ENCODE measurements at places on chromosomes 16 and 17. TPM values are rescaled to one million over a fixed set of nuclear protein-coding genes. Genes with fewer than 3 reads are reported as not detected.

- H3K4me1 ChIP-seq = no peaks in the 10 kb centered on the region
- no peak overlapping the region for H3K27ac ChIP-seq
- peaks cover 39% of the 10 kb centered on the region for H3K27me3 ChIP-seq
- no peaks in the 10 kb centered on the region for H3K36me3 ChIP-seq
Measured at GRCh38 chr17:36459601-36460000, 26.9 kb upstream of the ZNHIT3 start.

- H3K4me1 ChIP-seq = peaks cover 35% of the 10 kb centered on the region
- no peaks in the 10 kb centered on the region for H3K27me3 ChIP-seq
- no peak overlapping the region for H3K27ac ChIP-seq
- no peak for DNase-seq
- H3K36me3 ChIP-seq = no peaks in the 10 kb centered on the region
- H3K4me3 ChIP-seq = no peak overlapping the region
Measured at GRCh38 chr17:65550075-65550662, 11.3 kb downstream of the AXIN2 start.

DNA sequence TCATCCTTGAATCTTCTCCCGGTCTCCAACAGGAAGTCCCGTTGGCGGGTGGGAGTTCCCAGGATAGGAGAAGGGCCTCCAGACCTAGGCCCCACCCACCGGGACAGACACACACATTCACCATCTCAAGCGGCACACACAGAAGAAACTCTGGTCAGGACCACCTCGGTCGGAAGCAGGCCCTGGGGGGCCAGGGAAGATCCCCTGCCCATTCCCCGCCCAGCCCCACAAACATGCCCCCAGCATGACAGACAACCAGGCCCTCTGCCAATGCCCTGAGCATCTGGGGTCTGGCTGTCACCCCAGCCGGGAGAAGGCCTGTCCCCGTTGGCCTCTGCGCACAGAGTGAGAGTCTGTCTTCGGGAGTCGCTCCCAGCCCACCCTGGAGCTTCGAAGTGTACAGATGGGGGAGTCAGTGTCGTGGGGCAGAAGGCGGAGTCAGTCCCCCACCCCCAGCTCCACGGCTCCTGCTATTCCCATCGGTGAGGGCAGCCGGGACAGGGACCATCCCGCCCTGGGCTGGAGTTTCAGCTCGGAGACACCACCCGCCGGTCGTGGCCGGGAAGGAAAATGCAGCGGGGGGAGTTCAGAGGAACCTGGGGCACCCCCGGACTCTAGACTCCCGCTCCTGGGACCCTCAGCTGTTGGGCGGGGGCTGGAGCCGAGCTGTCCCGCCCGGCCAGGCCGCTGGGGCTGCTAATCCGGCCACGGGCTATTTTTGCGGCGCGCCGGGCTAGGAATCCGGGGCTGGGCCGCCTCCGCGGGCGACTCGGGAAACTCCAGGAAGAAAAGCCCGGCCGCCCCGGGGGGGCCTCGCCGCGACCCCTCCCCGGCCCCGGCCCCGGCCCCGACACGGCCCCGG, 660 bp downstream of the RHBDF1 start:
- no peaks in the 10 kb centered on the region for H3K27me3 ChIP-seq
- peaks cover 39% of the 10 kb centered on the region for H3K4me1 ChIP-seq
- peak overlapping the region; percentile 87 for H3K27ac ChIP-seq
- no peaks in the 10 kb centered on the region for H3K36me3 ChIP-seq
- peak overlapping the region; percentile 60 for H3K4me3 ChIP-seq

DNA sequence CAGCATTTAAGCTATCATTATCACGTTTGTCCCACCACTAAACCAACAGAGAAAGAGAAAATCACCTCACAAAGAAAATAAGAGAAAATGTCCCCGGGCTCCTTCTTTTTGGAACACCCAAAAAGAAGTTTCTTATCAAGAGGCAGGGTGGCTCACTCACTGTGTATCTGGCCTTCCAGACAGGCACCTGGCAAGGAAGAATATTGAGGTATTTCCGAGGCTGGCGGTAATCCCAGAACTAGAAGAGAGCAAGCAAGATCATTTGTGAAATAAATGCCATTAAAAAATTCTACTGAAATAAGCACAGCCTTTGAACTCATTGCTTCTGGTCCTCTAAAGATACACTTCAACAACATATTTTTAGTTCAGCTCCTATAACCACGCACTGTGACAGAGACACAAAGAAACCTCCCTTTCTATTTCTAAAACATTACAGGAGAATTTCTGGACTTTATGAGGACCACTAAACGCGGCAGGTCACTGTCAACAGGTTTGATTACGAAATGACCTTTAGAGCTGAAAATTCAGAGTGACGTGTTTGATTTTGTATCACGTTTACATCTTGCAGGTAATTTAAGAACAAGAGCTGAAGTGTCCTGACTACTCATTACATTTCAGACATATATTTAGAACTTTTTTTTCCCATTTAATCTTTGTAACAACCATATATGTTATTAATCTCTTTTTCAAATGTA, 61.0 kb downstream of the WDR59 start:
- no peak overlapping the region for H3K4me3 ChIP-seq
- no peaks in the 10 kb centered on the region for H3K27me3 ChIP-seq
- H3K36me3 ChIP-seq = no peaks in the 10 kb centered on the region
- no peak for DNase-seq
- H3K27ac ChIP-seq = no peak overlapping the region
- H3K4me1 ChIP-seq = no peaks in the 10 kb centered on the region

DNA sequence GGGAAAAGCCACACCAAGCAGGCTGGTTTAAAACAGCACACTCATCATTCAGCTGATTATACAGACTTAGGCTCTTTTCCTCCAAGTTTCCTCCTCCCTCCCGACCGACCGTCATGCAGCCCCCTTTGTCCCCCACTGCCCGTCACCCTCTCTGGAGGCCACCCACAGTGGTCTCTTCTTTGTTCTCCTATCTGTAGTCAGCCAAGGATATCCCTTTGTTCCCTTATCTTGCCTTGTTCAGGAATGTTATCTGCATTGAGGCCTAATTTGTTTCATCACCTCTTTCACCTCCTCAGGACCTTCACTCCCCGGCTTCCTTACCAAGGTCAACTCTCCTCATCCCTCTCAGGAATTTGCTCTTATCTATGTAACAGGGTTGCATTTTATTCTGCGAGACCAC, 186.4 kb upstream of the CDH13 start:
- no peaks in the 10 kb centered on the region for H3K4me1 ChIP-seq
- H3K27ac ChIP-seq = no peak overlapping the region
- no peaks in the 10 kb centered on the region for H3K36me3 ChIP-seq
- H3K4me3 ChIP-seq = no peak overlapping the region

DNA sequence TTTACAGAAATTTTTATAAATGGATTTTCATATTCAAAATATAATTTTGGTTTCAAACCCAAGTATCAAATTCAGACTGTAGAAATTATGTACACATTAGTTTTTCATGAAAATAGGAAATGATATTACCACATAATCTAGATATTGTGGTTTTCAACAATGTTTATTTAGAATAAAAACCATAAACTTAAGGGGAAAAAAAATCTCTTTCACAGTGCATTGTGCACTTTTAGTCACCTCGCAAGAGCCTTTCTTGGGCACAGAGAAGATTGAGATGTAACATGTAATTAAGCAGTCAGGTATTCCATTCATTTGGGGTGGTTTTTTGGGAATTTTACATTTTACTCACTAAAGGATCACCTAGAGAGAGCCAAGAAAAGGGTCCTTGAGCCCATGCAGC, 104.0 kb downstream of the TANC2 start:
- H3K4me1 ChIP-seq = no peaks in the 10 kb centered on the region
- no peaks in the 10 kb centered on the region for H3K36me3 ChIP-seq
- no peak overlapping the region for H3K27ac ChIP-seq
- no peak for DNase-seq
- H3K4me3 ChIP-seq = no peak overlapping the region
- no peaks in the 10 kb centered on the region for H3K27me3 ChIP-seq

- no peaks in the 10 kb centered on the region for H3K27me3 ChIP-seq
- no peaks in the 10 kb centered on the region for H3K36me3 ChIP-seq
- no peak overlapping the region for H3K4me3 ChIP-seq
- H3K4me1 ChIP-seq = no peaks in the 10 kb centered on the region
- no peak overlapping the region for H3K27ac ChIP-seq
Measured at GRCh38 chr17:9855036-9855435, 29.3 kb downstream of the GLP2R start.

DNA sequence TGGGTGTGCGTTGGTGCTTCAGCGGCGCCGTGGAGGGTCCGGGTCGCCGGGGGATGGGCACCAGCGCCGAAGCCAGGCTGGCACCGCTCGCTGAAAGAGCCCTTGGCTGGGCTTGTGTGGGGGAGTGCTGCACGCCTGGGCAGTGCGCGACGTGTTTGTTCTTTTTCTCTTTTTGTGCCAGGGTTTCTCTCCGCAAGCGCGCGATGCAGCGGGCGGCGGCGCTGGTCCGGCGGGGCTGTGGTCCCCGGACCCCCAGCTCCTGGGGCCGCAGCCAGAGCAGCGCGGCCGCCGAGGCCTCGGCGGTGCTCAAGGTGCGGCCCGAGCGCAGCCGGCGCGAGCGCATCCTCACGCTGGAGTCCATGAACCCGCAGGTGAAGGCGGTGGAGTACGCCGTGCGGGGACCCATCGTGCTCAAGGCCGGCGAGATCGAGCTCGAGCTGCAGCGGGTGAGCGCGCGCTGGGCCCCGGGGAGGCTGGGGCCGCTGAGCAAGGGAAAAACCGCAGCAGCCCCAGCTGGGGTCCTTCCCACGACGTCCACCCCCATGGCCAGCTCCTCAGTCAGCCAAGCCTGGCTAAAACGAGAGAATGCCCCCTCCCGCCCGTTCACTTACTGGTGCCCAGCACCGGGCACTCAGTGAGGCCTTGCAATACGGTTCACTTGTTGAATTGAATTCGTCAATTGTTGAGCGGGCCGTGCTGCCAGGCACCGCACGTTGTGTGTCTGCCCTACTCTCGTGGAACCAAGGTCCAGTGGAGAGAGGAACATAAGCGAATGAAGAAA, 541 bp downstream of the GPT2 start:
- peaks cover 10% of the 10 kb centered on the region for H3K4me1 ChIP-seq
- peak overlapping the region; percentile 63 for H3K4me3 ChIP-seq
- DNase-seq = peak; percentile 28
- H3K36me3 ChIP-seq = no peaks in the 10 kb centered on the region

- DNase-seq = no peak
- H3K36me3 ChIP-seq = no peaks in the 10 kb centered on the region
Measured at GRCh38 chr16:79269211-79269863, 331.2 kb downstream of the MAF start.

DNA sequence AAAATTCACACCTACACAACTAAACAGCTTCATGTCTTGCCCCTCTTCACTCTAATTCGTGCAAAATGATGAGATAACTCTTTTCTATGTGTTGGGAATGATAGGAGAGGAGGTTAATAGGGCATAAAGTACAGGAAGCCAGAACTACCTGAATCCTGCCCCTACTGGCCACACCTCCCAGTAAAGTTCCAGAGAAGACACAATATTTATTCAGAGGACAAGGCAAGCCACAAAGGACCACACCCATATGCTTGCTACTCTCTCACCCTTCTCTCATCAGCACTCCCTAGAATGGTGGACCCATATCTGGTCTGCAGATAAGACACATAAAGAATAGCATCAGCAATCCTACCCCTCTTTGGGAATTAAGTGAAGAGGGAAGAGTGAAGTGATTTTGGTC, 74.6 kb downstream of the ZNF18 start:
- H3K4me3 ChIP-seq = no peak overlapping the region
- no peaks in the 10 kb centered on the region for H3K36me3 ChIP-seq
- H3K27ac ChIP-seq = no peak overlapping the region
- H3K4me1 ChIP-seq = no peaks in the 10 kb centered on the region

GRCh38 chr17:36130346-36130745, 26.7 kb downstream of the CCL4 start:
- no peaks in the 10 kb centered on the region for H3K36me3 ChIP-seq
- no peaks in the 10 kb centered on the region for H3K27me3 ChIP-seq
- no peak for DNase-seq
- H3K4me3 ChIP-seq = no peak overlapping the region
- H3K4me1 ChIP-seq = peaks cover 10% of the 10 kb centered on the region

GRCh38 chr17:32876417-32877163, at the start of gene MYO1D:
MYO1D (minus strand) TSS chr17:32877124; CDS start chr17:32876872, 252 bp downstream.
- H3K27ac ChIP-seq = peak within 1 kb of the TSS; percentile 97
- H3K27me3 ChIP-seq = no peaks in the 10 kb centered on the region
- DNase-seq = peak; percentile 88
- H3K4me3 ChIP-seq = peak within 1 kb of the TSS; percentile 77
- peaks cover 53% of the 10 kb centered on the region for H3K4me1 ChIP-seq
- H3K36me3 ChIP-seq = no peaks in the 10 kb centered on the region

GRCh38 chr17:3972281-3972731, 8.1 kb upstream of the ATP2A3 start:
- no peak overlapping the region for H3K27ac ChIP-seq
- H3K4me1 ChIP-seq = peaks cover 4% of the 10 kb centered on the region
- no peaks in the 10 kb centered on the region for H3K27me3 ChIP-seq
- peak; percentile 46 for DNase-seq
- H3K36me3 ChIP-seq = no peaks in the 10 kb centered on the region

GRCh38 chr16:60655514-60656153, 1380.6 kb downstream of the CDH8 start:
- no peak overlapping the region for H3K27ac ChIP-seq
- no peaks in the 10 kb centered on the region for H3K4me1 ChIP-seq
- no peak overlapping the region for H3K4me3 ChIP-seq
- no peaks in the 10 kb centered on the region for H3K27me3 ChIP-seq
- DNase-seq = no peak

GRCh38 chr16:53071748-53072301, 17.0 kb downstream of the CHD9 start:
- DNase-seq = peak; percentile 51
- H3K27ac ChIP-seq = peak overlapping the region; percentile 47
- H3K4me3 ChIP-seq = no peak overlapping the region
- H3K36me3 ChIP-seq = no peaks in the 10 kb centered on the region
- no peaks in the 10 kb centered on the region for H3K27me3 ChIP-seq

- peaks cover 53% of the 10 kb centered on the region for H3K4me1 ChIP-seq
- H3K4me3 ChIP-seq = no peak overlapping the region
- peaks cover 90% of the 10 kb centered on the region for H3K27me3 ChIP-seq
Measured at GRCh38 chr17:68198931-68199836, 48.7 kb upstream of the AMZ2 start.

DNA sequence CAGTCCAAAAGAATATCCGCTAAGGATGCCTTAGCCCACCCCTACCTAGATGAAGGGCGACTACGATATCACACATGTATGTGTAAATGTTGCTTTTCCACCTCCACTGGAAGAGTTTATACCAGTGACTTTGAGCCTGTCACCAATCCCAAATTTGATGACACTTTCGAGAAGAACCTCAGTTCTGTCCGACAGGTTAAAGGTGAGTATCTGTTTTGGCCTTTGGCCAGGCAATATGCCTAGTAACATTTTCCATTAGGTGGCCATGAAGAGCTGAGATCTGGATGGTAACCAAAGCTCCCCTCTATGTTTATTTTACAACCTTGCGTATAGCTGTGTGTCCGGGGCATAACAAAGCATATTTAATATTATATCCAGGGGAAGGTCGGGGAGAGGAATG, 128.0 kb upstream of the TMEM97 start:
- no peaks in the 10 kb centered on the region for H3K36me3 ChIP-seq

The C16orf46 gene
- 5.6 TPM for total RNA-seq

The EPX gene
- not detected for total RNA-seq

The VKORC1 gene
- 89.0 TPM for total RNA-seq

The MYH13 gene
- total RNA-seq = not detected

The KCTD11 gene
- 1.2 TPM for total RNA-seq

The AURKB gene
- 4.3 TPM for total RNA-seq

The PLEKHH3 gene
- total RNA-seq = 29.9 TPM

The MAP2K3 gene
- 49.5 TPM for total RNA-seq

Measured in transverse colon (tissue), 4 donors.